Activated naive CD4-positive, alpha-beta T cell (primary cell): ENCODE measurements at places on chromosomes 1 and 21.

DNA sequence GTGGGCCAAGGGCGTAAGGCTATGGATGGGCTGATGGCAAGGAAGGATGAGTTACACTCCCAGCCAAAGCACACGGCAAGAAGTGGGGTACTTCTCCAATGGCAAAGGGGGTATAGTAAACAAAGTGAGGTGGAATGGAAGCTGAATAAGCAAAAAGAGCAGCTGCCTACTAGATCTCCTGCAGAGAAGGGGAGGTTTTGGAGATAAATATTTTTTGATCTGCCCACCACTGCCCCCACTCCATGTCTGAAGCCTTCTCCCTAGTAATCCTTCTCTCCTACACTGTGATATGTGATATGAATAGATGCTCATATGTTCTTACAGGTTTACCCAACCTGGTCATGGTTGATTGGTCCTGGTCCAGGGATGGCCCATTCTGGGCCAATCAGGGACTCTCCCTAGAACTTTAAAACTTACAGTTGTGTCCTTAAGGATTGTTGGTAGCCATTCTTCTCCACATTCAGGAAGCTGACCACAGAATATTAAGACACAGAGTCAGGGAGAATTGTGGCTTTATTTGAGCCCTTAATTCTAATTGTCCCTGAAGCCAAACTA, 436.8 kb downstream of the OMA1 start:
- DNase-seq: no peak

DNA sequence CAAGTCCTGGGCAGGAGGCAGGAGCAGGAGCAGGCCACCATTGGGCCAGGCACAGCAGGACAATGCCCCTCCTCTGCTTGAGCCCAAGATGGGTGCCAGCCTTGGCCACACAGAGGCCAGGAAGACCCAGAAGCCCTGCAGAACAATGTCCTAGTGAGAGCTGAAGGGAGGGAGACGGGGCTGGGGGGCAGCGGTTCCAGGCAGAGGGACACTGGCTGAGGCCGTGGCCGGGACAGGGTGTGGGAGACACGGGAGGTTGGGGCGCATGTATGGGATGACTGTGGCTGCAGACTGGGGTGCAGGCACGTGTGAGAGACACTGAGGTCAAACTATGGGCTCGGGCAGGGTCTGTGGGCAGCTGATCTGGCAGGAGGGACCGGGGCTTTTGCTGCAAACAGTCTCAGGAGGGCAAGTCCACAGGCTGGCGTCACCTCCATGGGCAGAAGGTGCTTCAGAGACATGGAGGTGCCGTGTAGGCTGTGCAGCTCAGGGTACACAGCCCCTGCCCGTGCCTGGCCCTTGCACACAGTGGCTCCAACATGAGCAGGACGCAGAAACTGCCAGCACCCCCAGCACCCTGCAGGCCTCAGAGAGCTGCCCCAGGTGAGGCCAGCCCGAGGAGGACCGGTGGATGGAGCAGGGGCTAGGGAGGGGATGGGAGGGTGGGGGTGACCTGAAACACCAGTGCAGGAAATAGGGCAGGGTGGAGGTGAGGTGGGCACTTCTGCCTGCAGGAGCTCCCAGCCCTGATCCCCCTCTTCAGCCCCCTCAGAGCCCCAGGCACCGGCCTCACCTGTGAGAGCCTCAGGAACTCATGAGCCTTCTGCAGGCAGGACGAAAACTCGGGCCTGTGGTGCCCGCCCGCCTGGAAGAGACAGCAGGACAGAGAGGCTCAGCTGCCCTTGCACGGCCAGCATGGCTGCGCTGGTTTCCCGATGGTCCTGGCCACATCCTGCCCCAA, 19.5 kb downstream of the LSS start:
- DNase-seq: no peak

- no peak for DNase-seq
Measured at GRCh38 chr1:220451532-220451931, 76.4 kb upstream of the MARK1 start.

GRCh38 chr1:117036018-117036461, 24.1 kb upstream of the TTF2 start:
- DNase-seq: no peak

DNA sequence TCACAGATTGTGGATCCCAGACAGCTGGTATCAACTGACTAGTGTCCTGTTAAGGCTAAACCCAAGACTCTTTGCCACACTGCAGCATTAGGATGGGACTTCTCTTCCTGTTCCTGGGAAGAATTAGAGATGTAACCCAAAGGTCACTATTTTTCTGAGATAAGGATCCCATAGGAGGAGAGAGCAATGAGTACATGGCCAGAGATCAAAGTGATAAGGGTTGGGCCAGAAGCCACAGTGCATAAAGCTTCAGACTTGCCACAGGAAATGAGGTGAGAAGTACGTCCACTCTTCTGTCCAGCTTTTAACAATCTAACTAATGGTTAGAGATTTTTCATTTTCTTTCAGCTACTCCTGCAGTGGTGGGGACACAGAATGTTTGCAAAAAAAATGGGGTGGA, at the start of gene HSD3B1:
HSD3B1 (plus strand) TSS at position 270 of the 400 bp plus-strand sequence. CDS start 267 bp downstream, outside the sequence.
- DNase-seq: no peak

- DNase-seq: no peak
Measured at GRCh38 chr1:41925712-41926111, 7.0 kb upstream of the HIVEP3 start.

- DNase-seq: no peak
Measured at GRCh38 chr1:30044656-30045144, 678.7 kb downstream of the MATN1 start.

GRCh38 chr21:40613546-40614030, 233.4 kb downstream of the DSCAM start:
- DNase-seq: no peak

GRCh38 chr1:93172778-93173177, 7.4 kb downstream of the TMED5 start:
- no peak for DNase-seq

DNA sequence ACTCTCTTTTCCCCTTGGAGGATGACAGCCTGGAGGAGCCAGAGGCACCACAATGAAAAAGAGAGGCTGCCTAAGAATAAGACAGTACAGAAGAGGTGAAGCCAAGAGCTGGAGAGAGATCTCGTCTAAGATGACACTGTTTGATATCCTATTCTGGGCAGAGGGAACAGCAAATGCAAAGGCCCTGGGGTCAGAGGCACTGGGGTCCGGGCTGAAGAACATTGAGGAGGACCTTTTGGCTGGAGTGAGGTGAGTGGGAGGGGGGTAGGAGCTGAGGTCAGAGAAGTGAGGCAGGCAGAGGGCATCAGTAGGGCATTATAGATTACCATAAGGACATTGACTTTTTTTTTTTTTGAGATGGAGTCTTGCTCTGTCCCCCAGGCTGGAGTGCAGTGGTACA, 19.3 kb upstream of the TMEM51 start:
- no peak for DNase-seq

GRCh38 chr1:26530895-26531598, 1.5 kb downstream of the RPS6KA1 start:
- DNase-seq: no peak
